ENCODE measurements at places on chromosomes 4 and X.

GRCh38 chrX:37910186-37910585 is 62.8 kb upstream of the DYNLT3 start:
- no peak for DNase-seq

GRCh38 chrX:111719426-111720210 is 38.6 kb downstream of the ALG13 start:
- no peak for DNase-seq

- no peak for DNase-seq
Measured at GRCh38 chr4:138616775-138617174, 374.6 kb upstream of the SLC7A11 start.

- DNase-seq, result no peak
Measured at GRCh38 chrX:57677132-57677858, 2.8 kb downstream of the NLRP2B start.

GRCh38 chr4:63105839-63106238 is 1303.4 kb downstream of the TECRL start:
- no peak for DNase-seq

- DNase-seq, result no peak
Measured at GRCh38 chrX:154776753-154777152, 14.1 kb downstream of the DKC1 start.

GRCh38 chr4:137345597-137345996 is 186.7 kb downstream of the PCDH18 start:
- no peak for DNase-seq

DNA sequence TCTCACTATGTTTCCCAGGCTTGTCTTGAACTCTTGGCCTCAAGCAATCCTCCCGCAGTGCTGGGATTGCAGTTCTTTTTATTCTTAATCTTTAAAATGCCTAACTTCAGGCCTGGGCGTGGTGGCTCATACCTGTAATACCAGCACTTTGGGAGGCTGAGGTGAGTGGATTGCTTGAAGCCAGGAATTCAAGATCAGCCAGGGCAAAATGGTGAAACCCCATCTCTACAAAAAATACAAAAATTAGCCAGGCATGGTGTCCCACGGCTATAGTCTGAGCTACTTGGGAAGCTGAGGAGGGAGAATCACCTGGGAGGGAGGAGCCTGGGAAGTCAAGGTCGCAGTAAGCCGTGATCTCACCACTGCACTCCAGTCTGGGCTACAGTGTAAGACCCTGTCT is 45.9 kb downstream of the PLS3 start:
- no peak for DNase-seq

DNA sequence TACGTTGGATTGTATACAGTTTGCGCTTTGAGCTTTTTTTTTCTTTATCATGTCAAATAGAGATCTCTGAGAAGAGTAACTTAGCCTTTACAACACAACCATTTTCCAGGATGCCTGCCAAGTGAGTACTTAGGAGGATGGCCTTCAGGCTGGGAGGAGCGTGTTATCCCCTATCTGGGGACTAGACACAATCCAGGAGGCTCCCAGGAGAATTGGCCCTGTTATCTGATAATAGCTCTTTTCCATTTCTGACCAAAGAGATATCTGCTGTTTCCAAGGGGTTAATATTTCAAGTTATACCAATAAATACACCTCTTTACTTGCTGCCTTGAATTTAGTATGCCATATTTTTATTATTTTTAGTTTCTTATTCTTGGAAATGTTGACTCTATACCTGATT is 169.5 kb upstream of the SMARCAD1 start:
- DNase-seq, result no peak

GRCh38 chrX:103688946-103689345 is 2.4 kb upstream of the MORF4L2 start:
- no peak for DNase-seq

- DNase-seq, result no peak
Measured at GRCh38 chrX:152844256-152844655, 13.4 kb downstream of the NSDHL start.

- no peak for DNase-seq
Measured at GRCh38 chrX:53056292-53056691, 7.7 kb downstream of the GPR173 start.

- DNase-seq, result no peak
Measured at GRCh38 chr4:127006446-127006877, 626.3 kb upstream of the INTU start.

- no peak for DNase-seq
Measured at GRCh38 chr4:2651546-2651945, 104.6 kb downstream of the TNIP2 start.

DNA sequence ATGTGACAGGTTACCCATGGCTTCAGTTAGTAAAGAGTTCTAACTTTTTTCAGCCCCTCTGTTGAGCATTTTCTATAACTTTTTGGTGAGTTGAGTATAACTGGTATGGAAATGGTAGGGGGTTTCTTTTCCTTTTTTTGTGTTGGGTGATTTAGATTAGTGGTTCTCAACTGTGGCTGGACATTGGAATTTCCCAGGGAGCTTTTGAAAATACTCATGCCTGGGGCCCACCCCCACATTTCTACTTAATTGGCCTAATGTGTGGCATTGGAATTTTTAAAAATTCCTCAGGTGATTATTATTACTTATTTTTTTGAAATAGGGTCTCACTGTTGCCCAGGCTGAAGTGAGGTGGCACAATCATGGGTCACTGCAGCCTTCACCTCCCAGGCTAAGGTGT is 21.9 kb downstream of the SMS start:
- DNase-seq, result no peak

- no peak for DNase-seq
Measured at GRCh38 chr4:189088780-189089179, 851.9 kb upstream of the FRG1 start.

DNA sequence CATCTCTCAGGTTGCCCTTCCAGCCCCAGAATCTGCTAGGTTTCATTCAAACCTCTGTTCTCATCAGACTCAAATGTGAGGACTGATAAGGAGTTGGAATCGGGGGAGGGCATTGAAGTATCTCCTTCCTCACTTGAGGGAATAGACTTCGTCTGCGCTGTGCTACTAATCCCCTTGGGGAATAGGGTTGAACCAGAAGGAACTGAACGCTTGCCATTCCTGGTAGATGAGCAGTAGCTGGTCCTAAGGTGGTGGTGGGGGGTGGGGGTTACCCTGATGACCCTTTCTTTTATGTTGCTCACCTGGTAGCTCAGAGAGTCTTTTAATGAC is 692 bp upstream of the SLC9A7 start:
- DNase-seq, result no peak

DNA sequence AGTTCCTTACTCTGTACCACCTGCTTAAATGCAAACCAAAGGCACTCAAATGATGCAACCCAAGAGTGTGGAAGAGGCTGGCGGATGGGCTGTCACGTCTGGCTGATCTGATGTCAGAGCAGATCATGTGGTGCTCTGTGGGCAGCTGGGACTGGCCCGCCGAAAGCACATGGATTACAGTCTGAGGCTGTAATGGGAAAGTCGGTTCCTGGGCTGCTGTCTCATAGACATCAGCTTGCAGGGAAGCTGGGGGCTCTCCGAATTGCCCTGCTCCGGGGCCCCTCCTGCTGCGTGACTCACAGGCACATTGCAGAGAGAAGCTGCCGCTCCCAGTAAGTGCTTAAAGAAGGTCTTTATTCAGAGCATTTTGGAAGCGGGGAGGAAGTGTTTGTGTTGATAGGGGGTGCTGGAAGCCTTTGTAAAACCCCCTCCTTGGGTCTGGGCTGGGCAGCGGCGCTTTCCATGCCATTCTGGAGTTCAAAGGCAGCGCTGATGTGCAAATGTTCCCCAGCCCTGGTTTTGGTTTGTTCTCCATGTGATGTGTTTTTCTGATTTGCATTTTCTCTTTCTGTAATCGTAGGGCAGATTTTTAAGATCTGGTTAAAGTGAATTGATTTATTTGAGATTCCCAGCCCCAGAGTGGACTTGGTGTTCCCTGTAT is 181.1 kb downstream of the LARP7 start:
- no peak for DNase-seq

- no peak for DNase-seq
Measured at GRCh38 chrX:75781611-75782010, 3.4 kb downstream of the MAGEE2 start.

GRCh38 chr4:138196153-138196552 is 46.0 kb downstream of the SLC7A11 start:
- DNase-seq, result no peak

- no peak for DNase-seq
Measured at GRCh38 chrX:134670134-134670924, 12.1 kb upstream of the PLAC1 start.

- DNase-seq, result no peak
Measured at GRCh38 chrX:129825746-129826505, 17.8 kb downstream of the ZDHHC9 start.

DNA sequence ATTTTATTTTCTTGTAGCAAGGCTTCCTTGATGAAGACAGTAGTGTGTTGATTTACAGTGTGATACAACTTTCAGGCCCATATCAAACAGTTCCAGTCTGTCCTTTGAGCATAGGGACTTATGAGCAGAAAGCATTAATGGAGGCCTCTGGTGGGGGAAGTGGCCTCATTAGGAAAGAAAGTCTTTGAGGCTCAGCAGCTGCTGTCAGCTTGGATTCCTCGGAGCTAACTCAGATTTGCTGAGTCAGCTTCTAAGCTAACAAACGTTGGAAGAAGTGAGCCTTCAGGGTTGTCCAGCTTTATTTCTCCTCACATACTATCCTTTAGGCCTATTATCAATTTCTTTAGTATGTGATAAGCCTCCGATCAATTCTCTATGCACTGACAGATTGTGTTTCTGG is 15.8 kb upstream of the SFRP2 start:
- DNase-seq, result no peak

DNA sequence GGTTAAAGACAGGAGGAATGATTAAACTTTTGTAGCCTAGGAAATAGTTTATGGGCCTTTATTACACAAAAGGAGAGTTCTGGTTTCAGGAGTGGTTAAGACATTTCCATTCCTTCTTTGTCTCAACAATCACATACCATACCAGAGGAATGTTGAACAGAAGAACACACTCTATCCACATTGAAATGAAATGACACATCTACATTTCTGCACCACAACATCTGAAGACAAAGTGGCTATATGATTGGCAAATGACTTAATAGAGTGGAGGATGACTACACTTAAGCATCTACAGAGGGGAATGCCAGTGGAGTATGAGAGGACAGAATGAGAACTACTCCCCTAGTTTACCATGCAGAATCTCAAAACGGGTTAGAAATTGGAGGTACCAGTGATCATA is 8.0 kb downstream of the CYP2U1 start:
- no peak for DNase-seq

DNA sequence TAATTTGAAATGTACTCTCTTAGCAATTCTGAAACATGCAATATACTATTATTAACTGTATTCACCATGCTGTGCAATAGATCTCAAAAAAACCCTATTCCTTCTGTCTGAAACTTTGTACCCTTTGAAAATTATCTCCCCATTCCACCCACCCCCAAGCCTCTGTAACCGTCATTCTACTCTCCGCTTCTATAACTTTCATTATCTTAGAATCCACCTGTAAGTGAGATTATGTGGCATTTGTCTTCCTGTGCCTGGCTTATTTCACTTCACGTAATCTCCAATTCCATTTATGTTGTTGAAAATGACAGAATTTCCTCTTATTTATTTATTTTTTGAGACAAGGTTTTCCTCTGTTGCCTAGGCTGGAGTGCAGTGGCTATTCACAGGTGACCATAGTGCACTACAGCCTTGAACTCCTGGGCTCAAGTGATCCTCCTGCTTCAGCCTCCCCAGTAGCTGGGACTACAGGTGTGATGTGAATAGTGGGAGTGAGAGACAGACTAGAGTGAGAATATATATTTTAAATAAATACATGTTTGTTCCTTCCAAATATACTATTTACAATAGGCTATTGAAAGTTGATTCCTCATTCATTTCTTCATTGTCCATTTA is 30.5 kb downstream of the VSIG4 start:
- no peak for DNase-seq

GRCh38 chr4:77072195-77072753 is 3.5 kb downstream of the CCNI start:
- peak; percentile 24 for DNase-seq

DNA sequence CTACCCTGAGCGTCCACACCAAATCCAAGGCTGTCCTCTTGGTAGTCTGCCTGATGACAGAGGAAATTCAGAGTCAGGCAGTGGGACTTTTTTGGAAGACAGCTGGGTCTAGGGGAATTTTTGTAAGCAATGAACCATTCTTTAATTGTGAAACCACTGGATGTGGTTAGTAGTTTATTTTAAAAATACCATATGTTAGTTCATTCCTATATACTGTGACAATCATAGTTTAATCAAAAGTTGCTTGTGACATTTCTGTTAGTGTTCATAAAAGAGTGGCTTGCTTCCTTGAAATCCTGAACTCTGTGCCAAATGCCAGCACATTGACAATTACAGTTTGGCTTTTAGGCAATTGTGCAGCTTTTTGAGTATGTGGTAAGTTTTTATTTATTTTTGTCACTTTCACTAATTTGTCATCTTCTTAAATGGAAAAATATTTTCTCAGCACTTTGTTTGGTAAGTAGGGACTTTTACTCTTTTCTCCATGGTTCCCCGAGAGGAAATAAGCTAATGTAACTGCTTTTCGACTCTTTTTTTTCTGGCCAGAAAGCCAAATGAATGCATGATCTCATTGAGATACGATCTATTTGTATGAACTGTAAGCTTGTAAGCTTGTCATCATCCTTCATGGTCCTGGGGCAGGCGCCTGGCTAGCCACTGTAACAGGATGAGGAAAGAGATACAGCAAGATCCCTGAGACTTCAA is 72.6 kb upstream of the SLC4A4 start:
- no peak for DNase-seq

GRCh38 chrX:11381464-11381863 is 88.3 kb downstream of the AMELX start:
- DNase-seq, result no peak

GRCh38 chr4:99117876-99118693 is 26.0 kb downstream of the ADH4 start:
- DNase-seq, result no peak

DNA sequence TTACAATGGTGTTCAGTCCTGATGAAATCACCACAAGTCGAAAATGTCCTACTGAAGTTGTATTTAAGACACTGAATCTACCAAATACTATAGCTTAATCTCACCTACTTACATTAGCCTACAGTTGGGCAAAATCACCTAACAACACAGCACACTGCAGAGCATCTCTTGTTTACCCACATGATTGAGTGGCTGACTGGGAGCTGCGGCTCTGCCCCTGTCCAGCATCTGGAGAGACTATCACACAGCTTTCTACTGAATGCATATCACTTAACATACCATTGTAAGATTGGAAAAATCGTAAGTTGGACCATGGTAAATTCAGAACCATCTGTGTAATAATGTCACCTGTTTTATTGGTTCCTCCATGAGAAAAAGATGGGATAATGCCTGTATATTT is 1083.2 kb upstream of the PCDH7 start:
- no peak for DNase-seq
